ENCODE measurements at places on chromosomes 3 and 15. TPM values are rescaled to one million over a fixed set of nuclear protein-coding genes. Genes with fewer than 3 reads are reported as not detected.

DNA sequence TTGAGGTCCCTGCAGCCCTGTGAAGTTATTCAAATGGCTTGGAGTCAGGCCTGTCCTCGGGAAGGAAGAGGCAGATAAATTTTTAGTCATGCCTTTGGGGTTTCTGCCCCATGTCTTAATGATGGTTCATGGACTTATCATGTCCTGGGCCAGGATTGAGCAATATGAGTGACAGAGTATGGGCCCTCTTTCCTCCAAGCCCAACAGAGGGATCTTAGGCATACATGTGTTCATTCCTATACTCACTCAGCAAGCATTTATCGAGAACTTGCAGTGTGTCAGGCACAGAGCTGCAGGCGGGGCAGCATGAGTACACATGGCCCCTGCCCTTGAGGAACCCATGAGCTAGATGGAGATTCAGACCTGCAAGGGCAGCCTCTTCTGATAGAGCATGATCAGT lies 6.2 kb downstream of the ESYT3 start:
- DNase-seq, result peak; percentile 19

DNA sequence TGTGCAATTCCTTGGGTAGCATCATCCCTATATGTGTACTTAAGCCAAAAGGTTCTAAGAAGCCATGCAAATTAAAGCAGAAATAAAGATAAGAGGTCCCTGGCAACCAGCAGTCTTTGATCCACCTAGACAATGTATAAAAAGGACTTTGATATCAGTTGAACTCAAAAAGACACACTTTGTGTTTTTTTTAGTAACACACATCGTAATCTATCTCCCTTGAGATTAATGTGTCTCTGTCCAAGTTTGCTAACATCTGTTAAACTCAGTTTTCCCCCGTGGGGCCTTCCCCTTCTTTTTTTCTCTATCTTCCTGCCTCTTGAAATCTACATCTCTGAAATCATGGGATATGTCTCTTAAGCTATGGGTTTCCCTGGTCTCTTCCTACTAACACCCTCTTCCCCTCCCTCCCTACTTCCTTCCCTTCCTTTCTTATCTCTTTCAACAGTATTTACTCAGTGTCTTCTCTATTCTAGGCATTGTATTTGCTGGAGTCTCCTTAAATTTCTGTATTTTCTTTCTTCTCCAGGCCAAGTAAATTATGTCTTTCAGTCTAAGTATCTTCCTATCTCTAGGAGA lies 27.7 kb downstream of the ALDH1A2 start:
- no peak for DNase-seq

DNA sequence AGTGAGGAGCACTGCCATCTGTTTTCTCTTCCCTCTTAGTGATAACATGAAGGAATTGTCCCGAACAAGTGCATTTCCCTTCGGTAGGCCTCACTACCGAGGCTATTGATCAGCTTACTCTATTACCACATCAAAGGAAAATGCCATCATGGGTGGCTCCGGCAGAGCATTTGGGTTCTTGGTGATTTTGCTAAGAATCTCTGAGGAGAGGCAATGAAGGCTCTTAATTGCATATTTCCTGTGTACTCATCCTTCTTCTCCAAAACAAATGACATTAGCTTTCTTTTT lies 35.3 kb downstream of the CHRD start:
- DNase-seq, result no peak

GRCh38 chr3:119731560-119732343 lies 28.9 kb downstream of the CFAP91 start:
- DNase-seq, result peak; percentile 52

Gene TBL1XR1
- 109 TPM for total RNA-seq

Gene ALDH1L1
- not detected for total RNA-seq

Gene TRIM42
- total RNA-seq, result not detected

Gene STRIT1
- total RNA-seq, result not detected

Gene GRK7
- 0.12 TPM for total RNA-seq

Gene CSPG5
- total RNA-seq, result 0.66 TPM

All from PC-3 (cell line).